Inflammatory macrophage treated with lipopolysaccharide for 1 hour (primary cell): ENCODE measurements at places on chromosomes 1 and 21.
A peak's percentile ranks its signal among the peaks of the same experiment; 100 is the strongest.

DNA sequence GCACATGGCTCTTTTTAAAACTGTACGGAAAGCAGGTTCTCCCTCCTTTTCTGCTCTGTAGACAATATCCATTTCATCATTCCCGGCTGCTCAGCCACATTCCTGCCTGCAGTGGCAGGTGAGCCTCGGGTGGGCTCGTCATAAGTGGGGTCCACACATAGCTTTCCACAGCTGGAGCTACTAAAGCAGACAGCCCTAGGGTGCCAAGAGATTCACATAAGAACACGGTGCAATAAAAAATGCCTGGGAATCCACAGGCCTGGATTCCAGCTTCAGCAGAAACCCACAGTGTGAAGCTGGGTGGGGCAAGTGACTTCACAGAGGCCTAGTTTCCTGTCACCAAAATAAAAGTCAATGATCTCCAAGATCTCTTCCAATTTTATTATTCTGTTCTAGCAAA, 96.4 kb downstream of the MIS18A start:
- DNase-seq = no peak

DNA sequence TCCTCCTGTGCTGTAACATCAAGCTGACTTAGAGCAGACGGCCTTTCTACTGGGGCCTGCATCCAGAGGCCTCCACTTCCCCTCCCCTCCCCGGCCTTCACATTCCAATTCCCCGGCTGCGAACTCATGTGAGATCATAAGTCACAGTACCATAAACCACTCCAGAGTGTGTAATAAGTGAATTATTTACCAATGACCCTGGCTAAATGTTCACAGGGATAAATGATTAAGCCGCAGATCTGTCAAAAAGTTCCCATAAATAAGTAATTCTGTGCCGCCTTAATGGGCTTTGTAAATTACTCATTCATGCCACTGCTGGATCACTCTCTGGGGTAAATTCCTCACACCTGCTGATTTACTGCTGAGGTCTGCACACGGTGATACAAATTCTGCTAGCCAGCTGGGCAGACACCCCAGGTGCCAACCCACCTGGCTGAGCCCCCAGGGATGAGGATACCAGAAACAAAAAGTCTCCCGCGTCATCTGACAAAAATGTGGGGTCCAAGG, 27.4 kb upstream of the KIRREL1 start:
- no peak for DNase-seq

DNA sequence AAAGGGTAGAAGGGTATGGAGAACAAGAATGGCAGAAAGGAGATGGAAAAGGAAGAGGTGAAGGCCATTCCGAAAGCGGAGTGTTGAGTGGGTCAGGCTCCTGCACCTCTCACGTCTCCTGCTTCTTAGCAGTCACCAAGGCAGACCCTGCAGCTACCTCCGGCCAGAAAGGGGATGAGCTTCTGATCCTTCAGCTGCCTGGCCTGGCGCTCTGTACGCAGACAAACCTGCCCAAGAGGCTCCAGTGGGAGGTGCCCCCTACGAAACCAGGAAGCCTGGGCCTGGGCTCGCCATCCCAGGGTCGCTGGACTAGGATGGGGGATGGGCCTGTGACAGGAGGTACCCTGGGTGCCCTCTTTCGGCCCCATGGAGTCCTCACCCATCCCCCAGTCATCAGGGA, 3.0 kb downstream of the GPR61 start:
- DNase-seq = no peak

GRCh38 chr1:196075621-196076020, 532.6 kb downstream of the KCNT2 start:
- no peak for DNase-seq

DNA sequence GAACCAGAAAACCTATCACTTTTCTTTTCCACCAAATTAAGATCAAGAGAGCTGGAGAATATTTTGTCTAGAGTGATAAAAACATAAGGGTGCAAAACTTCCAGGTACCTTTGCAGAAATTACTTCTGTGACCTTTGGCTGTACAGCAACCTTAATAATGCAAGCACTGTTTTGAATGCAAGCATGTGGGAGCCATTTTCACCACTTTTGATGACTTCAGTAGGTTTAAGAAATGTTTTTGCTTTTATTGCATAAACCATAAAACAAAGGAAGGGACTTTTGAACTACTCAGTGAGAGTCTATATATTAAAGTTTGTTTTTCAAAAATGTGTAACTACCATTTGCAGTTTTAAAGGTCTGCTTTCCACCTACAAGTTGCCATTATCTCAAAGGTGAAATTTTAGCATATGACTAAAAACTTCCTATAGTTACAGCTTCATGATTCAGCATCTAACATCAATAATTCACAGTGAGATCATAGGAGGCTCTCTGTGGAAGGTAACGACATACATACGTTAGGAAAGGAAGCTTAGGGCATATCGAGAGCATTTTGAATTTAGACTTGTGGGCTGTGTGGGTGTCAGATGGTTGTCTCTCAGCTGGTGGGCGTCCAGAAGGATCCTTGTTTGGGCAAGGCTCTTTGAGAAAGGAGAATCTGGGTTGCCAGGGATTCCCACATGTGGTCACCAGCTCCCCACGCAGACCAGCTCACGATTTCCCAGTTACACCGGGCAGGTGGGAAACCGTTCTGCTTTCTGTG, 1.1 kb upstream of the GADD45A start:
- DNase-seq = peak; percentile 95

DNA sequence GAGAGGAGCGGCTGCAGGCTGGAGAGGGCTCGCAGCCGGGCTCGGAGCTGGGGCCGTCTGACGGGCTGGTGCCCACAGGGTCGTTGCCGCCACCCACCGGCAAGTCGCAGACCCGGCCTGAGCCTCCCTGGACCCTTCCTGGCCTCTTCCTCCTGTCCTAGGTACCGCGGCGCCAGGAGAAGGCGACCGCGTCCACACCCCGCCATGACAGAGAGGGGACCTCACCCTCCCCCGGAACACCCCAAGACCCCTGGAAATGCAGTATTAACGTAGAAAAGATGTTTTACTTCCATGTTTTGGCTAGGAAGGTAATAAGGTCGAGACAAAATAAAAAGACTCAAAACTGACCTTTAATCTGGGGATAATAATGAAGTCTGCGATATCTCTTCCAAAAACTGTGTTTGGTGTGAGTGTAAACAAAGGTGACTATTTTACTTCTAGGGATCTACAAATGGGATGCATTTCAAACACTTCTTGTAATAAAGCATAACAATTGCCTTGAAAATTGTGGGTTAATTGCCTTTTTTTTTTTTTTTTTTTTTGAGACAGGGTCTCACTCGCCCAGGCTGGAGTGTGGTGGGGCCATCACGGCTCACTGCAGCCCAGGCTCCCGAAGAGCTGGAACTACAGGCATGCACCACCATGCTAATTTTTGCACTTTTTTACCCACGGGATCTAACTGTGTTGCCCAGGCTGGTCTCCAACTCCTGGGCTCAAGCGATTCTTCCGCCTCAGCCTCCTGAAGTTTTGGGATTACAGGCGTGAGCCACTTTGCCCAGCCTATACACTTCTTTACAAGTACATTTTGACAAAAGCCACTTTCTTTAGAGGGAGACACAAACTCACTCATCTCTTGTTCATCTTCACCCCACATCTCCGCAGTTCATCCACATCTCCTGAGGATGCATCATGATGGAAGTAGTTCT, 838 bp upstream of the RSRP1 start:
- no peak for DNase-seq

GRCh38 chr1:53327182-53327913, 522 bp downstream of the LRP8 start:
- DNase-seq = peak; percentile 13

GRCh38 chr21:45226540-45227326, 61.0 kb downstream of the POFUT2 start:
- no peak for DNase-seq

GRCh38 chr1:226656601-226657277, 82.3 kb downstream of the ITPKB start:
- no peak for DNase-seq

DNA sequence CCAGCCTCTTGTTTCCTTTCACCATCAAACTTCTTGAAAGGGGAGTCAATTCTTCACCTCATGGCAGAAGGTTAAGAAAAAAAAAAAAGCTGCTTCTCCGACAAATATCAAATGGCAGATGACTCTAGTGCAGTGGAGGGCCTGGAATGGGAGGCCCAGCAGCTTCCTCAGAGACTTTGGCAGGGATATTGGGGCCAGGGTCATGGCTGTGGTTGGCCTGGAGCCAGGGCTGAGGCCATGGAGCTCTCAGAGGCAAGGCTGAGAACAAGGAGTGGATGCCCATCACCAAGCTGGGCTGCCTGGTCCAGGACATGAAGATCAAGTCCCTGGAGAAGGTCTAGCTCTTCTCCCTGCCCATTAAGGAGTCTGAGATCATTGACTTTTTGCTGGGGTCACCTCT, 18.7 kb downstream of the MTF1 start:
- no peak for DNase-seq

DNA sequence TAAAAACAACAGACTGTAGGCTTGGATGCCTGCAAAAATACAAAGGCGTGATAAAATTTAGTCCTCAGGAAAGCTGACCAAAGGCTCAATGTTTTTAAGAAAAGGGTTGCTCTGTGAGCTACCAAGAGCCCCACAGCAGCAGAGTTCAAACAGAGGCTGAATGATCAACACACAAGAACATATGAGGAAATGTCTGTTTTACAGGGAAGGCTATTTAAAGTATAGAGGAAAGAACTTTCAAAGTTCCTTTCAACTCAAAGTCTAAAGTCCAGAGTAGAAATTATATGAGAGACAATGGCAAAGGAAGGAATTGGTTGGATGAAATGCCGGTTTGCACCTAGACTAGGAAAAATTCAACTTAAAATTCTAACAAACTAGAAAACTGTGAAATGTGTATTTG, 8.6 kb downstream of the CLSTN1 start:
- no peak for DNase-seq

DNA sequence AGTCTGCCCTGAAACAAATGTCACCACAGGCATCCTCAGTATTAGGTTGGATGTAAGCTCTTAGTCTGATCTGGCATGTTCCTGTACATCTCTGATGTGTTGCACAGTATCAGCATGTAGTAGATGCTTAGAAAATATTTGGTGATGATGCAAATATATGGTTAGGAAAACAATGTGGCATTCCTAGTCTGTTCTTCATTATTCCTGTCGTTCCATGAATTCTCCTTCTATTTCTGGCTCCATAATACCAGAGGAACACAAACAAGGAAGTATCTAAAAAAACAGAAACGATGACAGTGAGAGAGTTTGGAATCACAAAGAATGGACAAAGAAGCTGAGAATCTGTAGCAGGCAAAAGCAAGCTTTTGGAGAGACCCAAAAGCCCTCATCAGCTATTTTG, 236.6 kb downstream of the HHAT start:
- DNase-seq = no peak

DNA sequence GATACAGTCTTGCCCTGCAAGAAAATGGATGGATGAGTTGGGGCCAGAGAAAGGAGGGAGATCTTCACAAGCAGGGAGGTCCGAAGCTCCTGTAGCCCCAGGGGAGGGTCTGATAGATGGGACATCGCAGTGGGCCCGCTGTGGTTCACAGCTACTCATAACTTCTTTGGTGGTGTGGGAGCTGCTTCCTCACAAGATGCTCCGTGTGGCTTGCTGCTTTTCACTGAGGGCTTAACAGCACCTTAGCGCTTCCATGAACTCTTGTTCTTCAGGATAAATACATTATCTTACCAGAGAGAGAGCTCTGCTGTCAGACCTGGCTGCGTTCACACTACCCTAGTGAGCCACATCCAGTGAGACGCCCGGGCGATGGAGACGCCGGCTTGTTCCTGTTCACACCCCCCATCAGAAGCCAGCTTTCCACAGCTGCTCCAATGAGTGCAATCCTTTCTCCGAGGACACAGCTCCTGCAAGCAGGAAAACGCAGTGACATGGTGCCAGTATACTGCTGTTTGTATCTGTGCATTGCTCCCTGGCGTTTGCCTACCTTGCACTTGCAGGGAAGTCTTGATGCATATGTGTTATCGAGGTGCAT, 599.8 kb downstream of the AJAP1 start:
- no peak for DNase-seq

- no peak for DNase-seq
Observed at GRCh38 chr1:3077561-3077960, 8.6 kb downstream of the PRDM16 start.

DNA sequence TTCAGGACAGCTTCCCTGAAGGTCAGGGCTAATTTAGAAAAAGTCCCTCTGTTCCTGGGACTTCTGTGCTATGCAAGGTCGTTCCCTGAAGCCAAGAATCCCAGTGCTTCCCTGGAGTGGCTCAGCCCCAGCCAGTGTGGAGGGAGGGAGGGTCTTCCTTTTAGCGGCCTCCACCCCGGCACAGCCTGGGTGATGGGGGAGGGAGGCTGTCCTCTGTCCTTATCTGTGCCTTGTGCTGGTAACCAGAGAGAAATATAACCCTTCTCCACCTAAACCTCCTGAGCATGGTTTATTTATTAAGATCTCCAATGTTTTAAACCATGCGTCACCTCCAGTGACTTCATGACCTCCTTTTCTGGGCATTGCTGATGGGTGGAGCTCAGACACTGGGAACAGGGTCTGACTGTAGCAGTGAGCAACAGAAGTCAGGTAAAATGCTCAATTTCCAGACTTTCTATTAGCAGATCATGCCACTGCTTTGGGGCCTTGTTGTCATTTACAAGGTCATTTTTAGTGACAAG, 157.1 kb downstream of the DSCAM start:
- DNase-seq = no peak

GRCh38 chr1:163357378-163357777, 35.6 kb downstream of the NUF2 start:
- no peak for DNase-seq

GRCh38 chr1:234889643-234890042, 239.0 kb downstream of the TOMM20 start:
- no peak for DNase-seq

DNA sequence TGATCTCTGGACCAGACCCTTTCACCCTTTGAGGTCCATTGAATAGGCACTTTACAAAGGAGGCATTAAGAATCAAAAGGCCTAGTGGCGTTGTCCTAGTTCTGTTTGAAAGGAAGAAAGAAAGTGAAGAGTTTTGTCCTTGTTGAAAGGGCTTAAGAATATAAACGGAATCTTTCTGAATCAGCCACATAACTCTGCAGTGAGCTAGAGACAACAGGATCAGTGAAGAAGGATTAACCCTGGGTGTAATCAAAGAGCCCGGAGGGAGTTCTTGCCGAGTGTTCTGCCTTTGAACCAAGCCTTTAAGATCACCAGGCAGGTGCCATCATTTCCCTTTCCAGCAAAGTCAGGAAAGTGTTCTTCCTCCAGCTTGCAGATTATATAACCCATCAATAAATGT, 54.8 kb upstream of the CNTN2 start:
- DNase-seq = no peak

DNA sequence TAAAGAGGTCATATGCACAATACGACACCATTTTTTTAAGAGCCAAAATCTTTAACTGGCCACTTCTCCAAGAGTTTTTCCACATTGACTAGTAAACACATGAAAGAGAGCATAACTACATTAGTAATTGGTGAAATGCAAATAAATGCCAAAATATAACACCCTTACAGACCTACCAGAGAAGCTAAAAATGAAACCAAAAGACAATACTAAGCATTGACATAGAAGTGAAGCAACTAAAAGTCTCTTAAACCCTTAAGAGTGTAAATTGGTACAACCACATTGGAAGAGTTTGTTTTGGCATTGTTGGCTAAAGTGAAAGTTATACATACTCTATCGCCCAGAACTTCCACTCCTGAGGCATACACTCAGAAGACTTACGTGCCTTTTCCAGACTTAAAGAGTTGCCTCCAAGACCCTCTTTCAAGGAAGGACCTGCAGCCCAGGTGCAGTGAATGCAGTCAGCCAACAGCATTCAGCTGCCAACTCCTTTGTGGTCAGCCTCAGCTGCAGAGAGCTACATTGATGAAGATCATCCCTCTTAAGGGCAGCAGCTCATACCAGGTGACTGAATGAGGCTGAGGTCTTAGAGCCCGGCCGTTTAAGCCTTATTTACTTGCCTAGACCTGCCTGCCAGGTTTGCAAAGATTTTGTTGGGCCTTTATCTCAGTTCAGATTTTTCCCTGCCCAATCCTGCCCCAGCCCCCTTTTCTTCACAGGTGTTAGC, 839.1 kb upstream of the ADGRL2 start:
- DNase-seq = no peak
